Activated naive CD8-positive, alpha-beta T cell treated with anti-CD3 and anti-CD28 coated beads, Interleukin-2, amount 10 ng/mL, durations not matched to agents 7 days and 5 days (primary cell): ENCODE measurements at places on chromosomes 3 and 15. TPM values are rescaled to one million over a fixed set of nuclear protein-coding genes. Genes with fewer than 3 reads are reported as not detected.

TTLL13 gene
- total RNA-seq, result 0.47 TPM

WWTR1 gene
- 0.79 TPM for total RNA-seq

MORC1 gene
- total RNA-seq, result not detected

KBTBD13 gene
- total RNA-seq, result not detected

- DNase-seq, result no peak
Measured at GRCh38 chr15:34102175-34102925, 467 bp downstream of the PGBD4 start.

DNA sequence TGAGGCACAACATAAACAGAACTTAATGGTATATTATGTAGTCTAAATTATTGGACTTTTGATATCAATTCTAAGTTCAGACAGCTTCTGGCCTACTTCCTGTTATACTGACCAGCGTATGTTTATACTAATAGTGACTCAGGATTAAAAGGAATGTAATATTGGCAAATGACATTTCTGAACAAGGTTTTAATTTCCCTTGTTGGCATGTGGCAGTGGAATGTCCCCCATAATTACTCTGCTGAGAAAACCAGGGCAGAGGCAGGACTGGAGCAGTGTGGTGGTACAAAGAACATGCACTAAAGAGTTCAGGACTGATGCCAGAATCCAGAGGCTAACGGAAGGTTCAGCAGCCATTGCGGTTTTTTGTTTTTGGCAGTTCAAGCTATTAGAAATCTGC, 184.0 kb downstream of the KCNAB1 start:
- DNase-seq, result no peak

DNA sequence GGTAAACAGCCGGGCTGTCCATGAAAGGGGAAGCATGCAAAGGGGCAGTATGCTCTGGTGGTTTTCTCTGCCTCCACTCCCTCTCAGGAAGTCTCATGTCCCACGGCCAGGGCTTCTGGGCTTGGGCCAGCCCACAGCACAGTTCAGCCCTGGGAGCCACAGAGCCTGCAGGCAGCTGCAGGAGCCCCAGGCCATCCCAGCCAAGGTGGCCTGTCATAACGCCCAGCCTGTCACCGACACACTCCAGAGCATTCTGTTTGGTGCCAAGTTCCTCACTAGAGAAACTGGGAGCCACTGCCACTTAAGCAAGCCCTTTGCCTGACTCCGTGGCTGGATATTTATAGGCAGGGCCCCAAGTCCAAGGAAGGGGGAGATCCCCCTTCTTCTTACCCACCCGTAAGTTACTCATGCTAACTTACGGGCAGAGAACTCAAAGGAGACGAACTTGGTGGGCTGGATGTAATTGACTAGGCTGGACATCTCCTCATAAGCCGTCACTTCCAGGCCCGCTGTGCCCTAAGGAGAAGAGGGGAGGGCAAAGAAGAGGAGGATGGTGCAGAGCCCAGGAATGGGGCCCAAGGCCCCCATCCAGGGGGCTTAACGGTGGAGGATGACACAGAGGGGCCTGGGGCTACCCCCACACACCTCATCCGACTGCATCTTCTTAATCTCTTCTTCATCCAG, 11.7 kb downstream of the PLCB2 start:
- DNase-seq, result no peak

DNA sequence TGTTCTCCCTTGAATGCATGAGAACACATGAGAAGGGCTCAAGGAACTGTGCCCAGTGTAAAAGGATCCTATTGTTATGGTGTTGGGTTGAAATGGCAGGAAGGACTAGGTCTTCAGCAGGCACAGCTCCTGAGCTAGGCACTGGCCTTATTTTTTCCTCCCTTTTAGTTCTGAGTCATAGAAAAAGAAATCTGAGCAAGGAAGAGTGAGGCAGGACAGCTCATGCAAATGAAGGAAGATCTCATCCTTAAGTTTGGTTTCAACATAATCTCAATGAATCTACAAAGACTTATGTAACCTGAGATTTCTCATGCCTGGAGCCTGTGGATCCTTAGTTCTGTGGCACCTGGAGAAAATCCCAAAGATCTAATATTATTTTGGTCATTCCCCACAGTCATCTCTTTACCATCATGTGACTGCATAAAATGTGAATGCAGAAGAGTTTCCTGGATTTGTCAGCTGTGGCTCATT, 188.6 kb upstream of the TBL1XR1 start:
- no peak for DNase-seq

GRCh38 chr15:26038693-26039092, 175.6 kb upstream of the ATP10A start:
- DNase-seq, result no peak

- DNase-seq, result no peak
Measured at GRCh38 chr3:119305286-119305685, 11.1 kb downstream of the ARHGAP31 start.

- no peak for DNase-seq
Measured at GRCh38 chr15:98658831-98659699, 10.7 kb downstream of the IGF1R start.
